ENCODE measurements at places on chromosomes 2 and 18.

- DNase-seq, result no peak
These were observed 369 bp downstream of the CDK5R2 start for GRCh38 chr2:218959761-218960308.

DNA sequence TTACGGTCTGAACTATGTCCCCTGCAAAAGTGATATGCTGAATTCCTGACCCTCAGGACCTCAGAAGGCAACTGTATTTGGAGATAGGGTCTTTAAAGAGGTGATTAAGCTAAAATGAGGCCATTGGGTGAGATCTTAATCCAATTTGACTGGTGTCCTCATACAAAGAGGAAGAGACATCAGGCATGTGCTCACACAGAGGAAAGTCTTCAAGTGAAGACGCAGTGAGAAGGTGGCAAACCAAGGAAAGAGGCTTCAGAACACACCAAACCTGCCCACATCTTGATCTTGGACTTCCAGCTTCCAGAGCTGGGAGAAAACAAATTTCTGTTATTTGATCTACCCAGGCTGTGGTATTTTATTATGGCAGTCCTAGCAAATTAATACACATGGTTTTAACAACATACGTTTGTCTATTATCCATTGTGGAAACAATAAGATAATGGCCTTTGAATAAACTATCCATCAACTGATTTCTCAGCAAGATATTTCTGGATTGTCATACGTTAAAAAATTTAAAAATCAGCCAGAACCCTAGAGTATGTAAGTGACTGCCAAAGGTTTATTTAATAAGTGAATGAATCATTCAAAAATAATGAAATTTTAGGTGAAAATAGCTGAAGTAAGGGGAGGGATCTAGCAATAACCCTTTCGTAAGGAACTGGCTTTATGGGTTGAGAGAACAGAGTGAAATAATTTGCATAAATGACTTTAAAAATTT is 6.5 kb downstream of the WIPF1 start:
- no peak for DNase-seq

DNA sequence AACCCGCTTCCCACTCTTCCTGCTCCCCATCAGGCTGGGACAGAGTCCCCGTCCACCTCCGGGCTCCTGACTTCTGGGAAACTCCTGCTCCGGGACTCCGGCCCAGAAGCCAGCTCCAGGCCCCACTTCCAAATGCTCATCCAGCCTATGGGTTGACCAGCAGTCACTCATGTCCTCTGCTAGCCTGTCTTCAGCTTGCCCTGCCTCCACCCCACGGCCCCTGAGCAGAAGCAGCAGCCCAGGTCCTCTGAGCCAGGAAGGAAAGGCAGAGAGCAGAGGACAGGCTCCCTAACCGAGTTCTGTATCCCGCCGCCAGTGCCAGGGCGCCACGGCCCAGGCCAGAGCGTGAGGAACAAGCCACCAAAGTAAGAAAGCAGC is 86.4 kb upstream of the ID2 start:
- DNase-seq, result no peak

- DNase-seq, result no peak
These were observed 16.2 kb downstream of the AFF3 start for GRCh38 chr2:100126201-100126600.

GRCh38 chr2:28838971-28839370 is 28.3 kb downstream of the SPDYA start:
- DNase-seq, result no peak

DNA sequence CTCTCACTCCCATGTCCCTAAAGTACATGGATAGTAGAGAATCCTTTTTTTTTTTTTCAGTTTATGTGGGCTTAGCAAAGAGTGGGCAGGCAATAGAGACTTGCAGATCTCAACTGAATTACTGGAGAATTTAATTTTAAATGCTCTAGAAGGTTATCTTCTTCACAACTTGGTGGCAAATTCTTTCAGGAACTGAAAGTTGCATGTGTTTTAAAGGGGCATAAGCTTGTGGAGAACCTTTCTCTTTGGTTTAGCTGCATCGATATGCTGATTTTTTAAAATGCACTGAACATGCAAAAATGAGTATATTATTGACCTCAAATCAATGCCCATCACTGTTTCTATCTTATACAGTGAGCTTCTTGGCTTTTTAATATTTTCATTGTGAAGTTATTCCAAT is 24.9 kb upstream of the GALNT3 start:
- no peak for DNase-seq

- no peak for DNase-seq
These were observed 606.4 kb upstream of the ZNF804A start for GRCh38 chr2:183991968-183992367.

- DNase-seq, result no peak
These were observed 807 bp downstream of the GAREM1 start for GRCh38 chr18:32469691-32470459.

- no peak for DNase-seq
These were observed 8.4 kb downstream of the ACSL3 start for GRCh38 chr2:222869252-222869560.

DNA sequence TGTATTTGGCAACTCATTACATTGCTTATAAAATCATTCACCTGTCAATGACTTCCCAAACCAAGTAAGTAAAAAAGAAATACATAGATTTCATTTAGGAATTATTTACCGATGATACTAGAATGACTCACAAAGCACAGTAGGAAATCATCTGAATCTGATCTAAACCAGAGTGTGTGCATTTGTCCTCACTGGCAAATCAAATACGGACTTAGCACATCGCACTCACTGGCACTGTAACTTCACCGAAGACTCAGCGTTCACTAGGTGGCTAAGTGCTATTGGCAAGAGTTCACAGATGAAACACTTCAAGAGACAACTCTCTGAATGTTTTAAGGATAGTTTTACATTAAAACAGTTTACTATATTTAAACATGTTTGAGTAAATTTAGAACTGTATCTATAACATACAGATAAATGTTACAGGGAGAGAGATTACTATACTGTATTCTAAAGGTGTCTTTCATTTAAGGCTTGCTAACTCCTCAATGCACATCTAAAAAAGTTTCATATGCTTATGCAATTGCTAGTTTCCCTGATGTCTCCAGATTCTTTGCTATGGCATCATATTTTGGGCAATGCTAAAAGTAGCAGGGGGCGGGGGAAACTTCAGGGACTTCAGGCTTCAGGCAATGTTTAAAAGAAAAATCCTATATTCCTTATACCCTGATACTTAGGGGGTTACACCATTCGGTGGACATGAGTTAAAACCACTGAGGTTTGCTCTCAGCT is 48.8 kb downstream of the STK39 start:
- no peak for DNase-seq

DNA sequence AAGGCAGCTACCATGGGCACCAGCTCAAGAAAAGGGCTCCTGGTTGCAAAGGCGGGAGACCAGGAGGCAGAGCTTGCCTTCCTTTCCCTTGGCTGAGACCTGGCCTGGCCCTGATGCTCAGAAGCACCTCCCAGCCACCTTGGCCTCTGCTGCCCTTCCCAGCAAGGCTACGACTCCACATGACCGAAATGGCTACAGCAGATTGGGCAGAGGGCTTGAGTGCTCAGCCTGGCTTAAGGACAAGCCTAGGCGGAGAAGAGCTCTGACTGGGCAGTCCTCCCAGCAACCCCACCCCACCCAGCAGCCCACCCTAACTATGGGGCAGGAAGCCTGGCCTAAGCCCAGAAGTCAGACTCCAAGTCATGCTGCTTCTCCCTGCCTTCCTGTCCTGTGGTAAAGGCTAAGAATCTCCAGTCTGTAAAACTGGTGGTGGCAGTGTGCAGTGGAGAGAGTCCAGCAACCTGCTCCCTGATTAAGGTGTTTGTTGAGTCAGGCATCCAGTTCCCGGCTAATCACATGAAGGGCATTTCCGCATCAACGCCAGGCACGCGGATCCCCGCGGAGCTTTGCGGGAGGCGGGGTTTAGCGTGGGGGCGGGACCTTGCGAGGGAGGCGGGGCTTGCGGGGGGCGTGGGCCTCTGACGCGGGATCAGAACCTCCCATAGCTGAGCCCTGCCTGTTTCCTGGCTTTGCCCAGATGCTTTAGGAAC is 256.0 kb downstream of the BCL11A start:
- no peak for DNase-seq

GRCh38 chr18:66461344-66461743 is 142.5 kb downstream of the CDH19 start:
- no peak for DNase-seq

DNA sequence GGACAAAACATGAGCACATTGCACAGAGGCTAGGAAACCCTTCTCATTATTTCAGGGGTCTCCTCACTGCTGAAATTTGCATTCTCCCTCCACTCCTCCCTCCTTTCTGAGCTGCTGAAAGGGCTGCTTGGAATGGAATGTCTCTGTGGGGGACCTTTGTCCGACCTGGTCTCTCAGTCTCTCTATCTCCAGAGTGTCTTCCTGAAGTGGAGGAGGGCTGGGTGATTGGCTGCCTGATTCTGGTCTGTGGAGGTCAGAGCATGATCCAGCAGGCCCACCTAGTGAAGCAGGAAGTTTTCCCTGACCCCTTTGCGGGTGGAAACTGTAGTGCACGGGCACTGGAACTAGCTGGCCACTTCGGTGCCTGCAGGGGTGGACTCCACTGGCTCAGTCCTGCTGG is 560.5 kb upstream of the HS6ST1 start:
- DNase-seq, result no peak

DNA sequence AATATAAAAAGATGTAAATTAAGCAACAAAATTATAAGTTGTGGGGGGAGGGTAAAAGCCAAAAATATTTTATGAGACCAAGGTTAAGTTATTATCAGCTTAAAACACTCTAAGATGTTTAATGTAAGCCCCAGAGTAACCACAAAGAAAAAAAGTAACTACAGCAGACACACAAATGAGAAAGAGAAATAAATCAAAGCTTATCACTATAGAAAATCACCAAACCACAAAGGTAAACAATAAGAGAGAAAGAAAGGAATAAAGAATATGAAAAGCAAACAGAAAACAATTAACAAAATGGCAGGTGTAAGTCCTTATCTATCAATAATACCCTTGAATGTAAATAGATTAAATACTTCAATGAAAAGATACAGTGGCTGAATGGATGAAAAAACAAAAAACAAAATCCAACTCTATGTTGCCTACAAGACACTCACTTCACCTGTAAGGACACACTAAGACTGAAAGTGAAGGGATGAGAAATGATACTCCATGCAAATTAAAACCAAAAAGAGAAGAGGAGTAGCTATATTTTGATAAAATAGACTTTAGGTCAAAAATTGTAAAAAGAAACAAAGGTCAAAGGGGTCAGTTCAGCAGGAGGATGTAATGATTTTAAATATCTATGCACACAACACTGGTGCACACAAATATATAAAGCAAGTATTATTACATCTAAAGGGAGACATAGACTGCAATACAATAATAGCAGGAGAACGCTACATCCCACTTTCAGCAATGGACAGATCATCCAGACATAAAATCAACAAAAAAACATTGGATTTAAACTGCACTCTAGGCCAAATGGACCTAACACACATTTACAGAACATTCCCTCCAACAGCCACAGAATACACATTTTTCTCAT is 80.7 kb downstream of the PTPN2 start:
- no peak for DNase-seq

DNA sequence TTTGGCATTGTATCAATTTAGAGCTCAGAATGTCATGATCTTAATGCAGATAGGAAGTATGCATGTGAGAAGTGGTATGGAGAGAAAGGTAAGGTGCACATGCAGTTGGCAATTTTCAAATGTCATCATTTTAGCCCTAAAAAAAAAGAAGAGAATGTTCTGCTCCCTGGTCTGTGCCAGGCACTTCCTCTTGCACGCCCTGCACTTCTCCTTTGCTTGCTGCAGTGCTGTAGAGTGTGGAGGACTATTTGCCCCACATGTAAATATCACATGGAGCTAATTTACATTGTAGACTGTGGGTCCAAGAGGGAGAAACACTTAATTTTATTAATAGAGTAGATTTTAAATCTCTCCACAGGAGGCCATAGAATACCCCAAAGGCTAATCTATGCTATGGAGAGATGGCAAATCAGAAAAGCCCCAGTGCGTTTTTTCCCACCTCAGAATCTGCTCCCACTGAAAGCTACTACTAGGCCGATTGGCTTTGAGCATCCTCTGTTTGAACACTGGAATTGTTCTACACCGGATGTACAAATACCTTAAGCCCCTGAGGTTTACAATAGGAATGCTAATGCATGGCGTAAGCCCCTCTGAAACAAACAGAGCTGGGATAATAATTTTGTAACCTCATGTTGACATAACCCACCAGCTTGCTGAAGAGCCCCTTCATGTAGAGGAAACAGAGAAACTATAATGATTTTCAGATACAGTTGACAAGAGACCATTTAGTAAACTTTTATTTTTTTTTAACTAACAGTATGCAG is 137.2 kb upstream of the KLHL14 start:
- DNase-seq, result no peak

DNA sequence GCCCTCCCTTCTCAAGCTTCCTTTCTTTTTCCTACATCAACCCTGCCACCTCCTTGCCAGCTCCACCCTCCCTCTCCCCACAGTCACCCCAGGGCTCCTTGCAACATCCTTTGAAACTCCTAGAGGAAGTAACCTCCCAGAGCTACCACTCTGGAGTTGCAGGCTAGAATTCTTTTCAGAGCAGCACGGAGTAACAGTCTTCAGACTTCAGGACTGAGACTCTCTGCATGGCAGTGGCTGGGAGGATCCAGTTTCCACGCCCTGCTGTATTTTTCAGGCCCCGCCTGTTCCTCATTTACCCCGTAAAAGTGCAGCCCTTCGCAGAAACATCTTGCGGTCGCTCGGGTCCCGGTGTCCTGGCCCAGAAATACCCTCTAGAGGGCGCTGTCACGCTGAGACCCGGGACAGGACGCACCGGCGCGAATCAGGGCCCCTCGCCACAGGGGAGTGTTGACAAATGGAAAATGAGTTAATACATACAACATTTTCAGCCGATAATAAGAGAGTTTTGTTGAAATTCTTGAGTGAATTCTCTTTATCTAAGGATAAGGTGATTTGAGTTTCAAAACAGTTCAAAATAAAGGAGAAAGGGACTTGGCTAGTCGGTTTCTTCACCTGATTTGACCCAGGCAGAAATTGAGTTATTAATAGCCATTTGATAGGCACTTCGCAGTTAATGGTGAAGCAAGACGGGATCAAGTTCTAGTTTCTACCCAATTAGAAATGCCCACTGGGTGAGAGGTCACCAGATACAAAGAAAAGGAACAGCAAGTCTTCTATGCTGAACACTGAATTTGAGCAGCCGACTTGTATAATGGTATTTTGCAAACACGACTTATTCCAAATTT is 18.5 kb upstream of the NTSR2 start:
- DNase-seq, result no peak

DNA sequence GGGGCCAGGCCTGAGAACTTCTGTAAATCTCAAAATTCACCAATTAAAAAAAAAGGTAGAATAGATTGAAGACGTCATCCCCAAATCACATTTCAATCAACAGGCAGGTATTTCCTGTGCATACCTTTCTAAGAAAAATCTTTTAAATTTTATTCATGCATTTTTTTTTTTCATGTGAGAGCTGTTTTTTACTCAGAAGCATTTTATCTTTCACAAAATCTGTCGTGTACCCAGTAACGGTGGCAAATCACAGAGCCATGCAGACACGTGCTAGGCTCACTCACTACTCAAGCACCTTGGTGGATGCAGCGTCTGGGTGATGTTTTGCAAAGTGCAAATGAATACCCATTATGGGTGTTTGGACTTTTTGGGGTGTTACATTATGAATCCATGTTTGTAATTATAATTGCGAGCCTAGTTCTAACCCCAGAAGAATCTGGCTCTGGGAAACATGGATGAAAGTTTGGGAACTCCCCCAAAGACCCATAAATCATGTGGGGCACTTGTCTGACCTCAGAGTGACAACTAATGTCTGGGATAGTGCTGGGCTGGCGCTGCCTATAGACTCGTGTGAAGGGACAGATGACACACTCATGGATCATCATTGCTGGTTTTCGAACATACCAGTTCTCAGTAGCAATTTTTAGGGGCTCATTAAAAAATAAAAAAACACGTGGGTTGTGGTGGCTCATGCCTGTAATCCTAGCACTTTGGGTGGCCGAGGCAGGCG is 335.2 kb downstream of the LPIN1 start:
- DNase-seq, result no peak

All from fibroblast of skin of left biceps (primary cell).